ENCODE measurements at places on chromosomes 4 and X.
A peak's percentile ranks its signal among the peaks of the same experiment; 100 is the strongest.

GRCh38 chr4:40559585-40560465, 69.8 kb downstream of the RBM47 start:
- no peak for DNase-seq

DNA sequence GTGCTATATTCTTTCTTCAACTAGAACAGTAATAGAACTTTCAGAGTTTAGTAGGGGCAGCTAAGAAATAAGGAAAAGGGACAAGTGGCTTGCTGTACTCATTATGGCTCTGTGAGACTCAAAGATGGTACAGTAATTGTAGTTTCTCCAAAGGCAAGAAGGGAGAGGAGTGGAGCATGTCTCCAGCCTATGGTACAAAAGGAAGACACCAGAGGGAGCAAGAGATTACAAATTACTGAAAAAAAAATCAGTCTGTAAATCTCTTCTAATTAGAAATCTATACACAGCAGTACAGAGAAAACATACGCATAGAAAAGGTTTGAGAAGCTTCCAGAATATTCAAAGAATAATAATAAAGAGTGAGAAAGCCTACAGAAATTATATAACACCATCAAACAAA, 61.4 kb downstream of the KLHL4 start:
- DNase-seq = no peak

GRCh38 chr4:148025981-148026380, 294.1 kb downstream of the ARHGAP10 start:
- no peak for DNase-seq

DNA sequence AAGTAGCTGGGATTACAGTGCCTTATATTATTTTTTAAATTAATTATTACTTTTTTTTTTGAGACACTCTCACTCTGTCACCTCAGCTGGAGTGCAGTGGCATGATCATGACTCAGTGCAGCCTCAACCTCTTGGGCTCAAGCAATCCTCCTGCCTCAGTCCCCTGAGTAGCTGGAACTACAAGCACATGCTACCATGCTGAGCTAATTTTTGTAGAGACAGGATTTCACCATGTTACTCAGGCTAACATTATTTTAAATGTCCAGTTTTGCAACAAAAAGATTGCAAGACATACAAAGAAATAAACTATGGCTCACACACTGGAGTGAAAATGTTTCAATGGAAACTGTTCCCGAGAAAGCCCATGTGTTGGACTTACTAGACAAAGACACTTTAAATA, 59.2 kb downstream of the MND1 start:
- DNase-seq = no peak

DNA sequence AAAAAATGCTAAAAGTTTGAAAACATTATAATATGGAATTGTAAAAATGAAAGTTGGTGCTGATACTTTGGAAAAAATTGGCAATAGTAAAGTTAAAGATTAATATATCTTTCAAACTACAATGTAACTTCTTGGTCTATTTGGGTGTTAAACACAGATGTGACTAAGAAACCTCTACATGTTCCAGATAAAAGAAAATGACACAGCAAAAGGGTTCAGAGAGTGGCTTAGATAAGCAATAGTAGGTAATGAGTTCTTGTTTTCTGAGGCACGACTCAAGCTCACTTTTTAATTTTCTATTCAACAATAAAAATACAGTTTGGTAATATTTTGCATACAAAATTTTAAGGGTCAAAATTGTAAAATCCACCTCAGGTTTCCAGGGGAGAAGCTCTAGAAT, 292.7 kb downstream of the GALNTL6 start:
- no peak for DNase-seq

DNA sequence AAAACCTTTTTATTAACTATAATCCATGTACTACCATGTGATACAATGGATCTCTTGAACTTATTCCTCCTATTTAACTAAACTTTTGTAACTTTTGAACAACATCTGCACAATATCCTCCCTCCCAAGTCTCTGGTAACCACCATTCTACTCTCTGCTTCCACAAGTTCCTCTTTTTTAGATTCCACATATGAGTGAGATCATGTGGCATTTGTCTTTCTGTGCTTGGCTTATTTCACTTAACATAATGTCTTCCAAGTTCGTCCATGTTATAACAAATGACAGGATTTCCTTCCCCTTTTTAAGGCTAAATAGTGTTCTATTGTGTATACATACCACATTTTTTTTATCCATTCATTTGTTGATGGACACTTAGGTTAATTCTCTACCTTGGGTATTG, 28.1 kb downstream of the DCAF8L1 start:
- no peak for DNase-seq

DNA sequence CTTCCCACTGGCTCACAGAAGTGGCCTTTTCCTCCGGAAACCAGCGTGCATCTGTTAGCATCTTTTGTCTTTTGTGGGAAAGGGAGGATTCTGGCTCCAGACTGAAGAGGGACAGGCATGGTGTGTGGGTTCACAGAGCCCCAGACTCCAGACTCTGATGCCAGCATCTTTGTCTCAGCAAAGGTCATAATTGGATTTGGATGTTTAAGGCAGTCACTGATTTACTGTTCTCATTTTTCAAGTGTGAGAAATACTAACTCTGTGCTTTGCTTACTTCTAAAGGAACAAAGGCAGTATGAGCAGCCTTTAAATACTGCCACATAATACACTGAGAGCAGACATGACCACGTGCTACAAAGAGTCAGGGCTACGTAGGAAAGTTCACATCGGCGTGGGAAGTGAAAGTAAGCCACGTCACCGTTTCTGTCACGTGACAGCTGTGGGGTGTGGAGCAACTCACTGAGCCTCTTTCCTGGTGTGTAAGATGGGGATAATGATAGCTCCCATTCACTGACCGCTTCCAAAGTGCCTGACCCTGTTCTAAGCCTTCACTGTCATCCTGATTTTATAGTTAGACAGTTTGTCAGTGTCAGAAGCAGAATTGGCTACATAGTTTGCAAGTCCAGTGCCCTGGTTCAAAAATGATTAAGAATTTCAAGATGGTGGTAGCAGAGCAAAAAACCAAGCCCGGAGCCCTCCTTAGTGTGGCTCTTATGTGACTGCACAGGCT, 24.8 kb upstream of the TMSB4X start:
- peak; percentile 88 for DNase-seq

GRCh38 chr4:88503344-88503743, 20.2 kb downstream of the PYURF start:
- DNase-seq = no peak

GRCh38 chr4:160423879-160424451, 1321.1 kb downstream of the RAPGEF2 start:
- no peak for DNase-seq

DNA sequence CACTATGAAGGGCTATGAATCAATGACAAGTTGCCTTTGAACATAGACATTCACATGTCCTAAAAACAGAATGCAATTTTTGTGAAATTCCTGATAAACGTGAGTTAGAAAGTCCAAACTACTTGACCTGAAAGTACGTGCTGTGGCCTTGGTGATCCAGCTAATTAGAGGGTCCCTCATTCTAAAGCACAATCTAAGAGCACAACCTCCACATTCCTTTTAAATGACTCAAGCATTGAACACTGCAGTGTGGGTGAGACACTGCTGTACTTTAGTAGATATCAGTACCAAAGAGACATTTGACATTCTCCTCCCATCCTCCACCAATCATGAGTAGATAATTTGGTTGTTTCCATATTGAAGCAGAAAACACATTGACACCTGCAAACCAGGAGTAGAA, 73.5 kb downstream of the FAM47B start:
- DNase-seq = no peak

GRCh38 chrX:113297437-113297836, 456.8 kb upstream of the AMOT start:
- DNase-seq = no peak

GRCh38 chr4:80199004-80199560, 1.8 kb downstream of the PRDM8 start:
- DNase-seq = no peak

- DNase-seq = no peak
Measured at GRCh38 chr4:139988863-139989765, 164.9 kb downstream of the MAML3 start.

GRCh38 chr4:40910706-40911105, 161.0 kb downstream of the NSUN7 start:
- no peak for DNase-seq

DNA sequence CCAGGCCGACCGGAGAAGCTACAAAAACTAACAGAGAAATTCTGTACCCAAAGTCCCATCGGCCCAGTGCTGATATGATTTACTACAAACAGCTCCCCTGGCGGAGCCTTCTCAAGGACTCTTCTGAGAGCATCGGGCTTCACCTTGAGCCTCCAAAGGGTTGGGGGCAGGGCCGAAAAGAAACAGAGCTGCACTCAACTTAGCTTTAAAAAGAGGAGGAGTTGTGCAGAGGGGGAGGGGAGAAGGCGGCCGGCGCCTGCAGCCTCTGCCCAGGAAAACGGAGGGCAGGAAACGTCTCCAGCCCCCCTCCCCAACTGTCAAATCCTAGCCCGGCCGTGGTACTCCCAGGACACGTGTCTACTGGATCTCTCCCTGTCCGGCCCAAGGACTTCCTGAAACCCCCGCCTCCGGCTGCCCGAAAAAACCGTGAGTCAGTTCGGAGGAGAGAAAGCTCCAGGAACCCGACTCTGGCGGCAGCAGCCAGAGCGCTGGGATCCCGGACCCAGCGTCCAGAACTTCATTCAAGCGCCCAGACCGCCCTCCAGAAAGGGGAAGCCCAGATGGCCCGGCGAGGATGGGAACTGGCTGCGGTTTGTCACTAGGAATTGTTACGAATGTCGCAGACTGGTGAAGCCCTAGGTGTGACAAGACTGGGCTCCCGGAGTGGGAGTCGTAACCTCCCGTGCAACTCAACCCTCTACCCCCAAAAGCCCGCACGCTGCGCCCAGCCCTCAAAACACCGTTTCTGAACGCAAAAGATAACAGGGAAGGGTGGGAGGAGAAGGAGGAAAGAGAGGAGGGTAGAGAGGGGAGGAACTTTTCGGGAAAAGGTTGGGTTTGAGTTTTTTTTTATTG, 973 bp downstream of the ADAMTS3 start:
- no peak for DNase-seq

GRCh38 chrX:110836982-110837381, 41.4 kb upstream of the CHRDL1 start:
- no peak for DNase-seq

DNA sequence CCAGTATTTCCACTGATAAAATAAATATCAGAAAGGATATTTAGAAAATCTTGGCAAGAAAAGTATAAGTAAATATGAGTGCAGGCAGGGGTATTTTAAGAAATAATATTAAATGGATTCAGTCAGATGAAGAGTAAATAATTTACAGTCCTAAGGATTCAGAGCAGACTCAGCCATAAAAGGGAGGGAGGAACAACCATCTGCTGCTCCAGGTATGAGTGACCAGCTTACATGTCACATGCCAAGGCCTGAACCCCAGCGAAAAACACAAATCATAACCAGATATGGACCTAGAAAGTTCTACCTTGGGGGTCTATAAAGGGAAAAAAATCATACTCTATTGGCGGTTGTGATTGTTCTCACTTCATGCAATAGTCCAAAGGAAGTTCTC, 166.8 kb downstream of the COL4A6 start:
- DNase-seq = no peak

- no peak for DNase-seq
Measured at GRCh38 chrX:150050387-150050786, 112.1 kb upstream of the EOLA2 start.

DNA sequence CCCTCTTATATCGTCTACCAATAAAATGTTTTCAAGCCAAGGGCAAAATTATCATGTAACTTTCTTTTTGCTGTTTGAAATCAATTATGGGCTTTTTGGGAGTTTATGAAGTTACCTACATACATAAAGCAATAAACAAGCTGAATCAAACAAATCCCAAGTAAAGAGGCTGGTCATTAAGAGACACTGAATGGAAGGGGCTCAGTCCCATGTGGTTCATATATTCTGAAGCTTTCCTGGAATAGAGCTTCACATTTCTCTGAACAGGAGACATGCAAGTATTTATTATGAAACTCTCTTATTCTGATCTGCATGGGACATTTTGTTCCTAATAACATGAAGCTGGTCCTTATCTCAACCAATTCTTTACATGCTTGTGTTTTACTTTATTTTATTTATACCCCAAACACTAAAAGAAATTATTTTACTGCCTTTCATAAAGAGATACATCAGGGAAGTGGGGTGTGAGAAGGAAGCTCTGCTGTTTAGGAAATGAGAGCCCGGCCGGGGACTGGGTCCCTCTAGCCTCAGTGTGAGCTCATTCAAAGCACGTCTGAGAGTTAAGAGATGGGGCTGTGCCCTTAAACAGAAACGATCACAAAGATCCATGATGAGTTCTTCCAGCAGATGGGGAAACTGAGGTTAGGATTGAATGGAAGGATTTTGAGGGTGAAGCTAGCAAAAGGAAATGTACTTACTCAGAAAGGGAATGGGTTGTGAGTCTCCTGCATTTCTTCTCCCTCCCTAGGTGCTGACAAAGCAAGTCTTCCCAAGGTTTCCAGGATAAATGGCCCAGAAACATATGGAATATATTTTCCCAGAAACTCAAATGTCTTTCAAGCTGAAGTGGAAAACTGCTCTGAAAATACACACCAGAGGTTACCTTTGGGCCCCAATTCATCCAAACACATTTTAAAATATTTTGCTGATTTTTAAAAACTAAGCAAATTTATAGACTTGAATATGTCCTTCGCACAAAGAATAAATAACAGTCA, 93.1 kb upstream of the LNX1 start:
- DNase-seq = no peak

GRCh38 chr4:73943555-73943954, 38.3 kb downstream of the PF4 start:
- no peak for DNase-seq

GRCh38 chr4:85928775-85929591, 430.9 kb downstream of the MAPK10 start:
- DNase-seq = no peak

DNA sequence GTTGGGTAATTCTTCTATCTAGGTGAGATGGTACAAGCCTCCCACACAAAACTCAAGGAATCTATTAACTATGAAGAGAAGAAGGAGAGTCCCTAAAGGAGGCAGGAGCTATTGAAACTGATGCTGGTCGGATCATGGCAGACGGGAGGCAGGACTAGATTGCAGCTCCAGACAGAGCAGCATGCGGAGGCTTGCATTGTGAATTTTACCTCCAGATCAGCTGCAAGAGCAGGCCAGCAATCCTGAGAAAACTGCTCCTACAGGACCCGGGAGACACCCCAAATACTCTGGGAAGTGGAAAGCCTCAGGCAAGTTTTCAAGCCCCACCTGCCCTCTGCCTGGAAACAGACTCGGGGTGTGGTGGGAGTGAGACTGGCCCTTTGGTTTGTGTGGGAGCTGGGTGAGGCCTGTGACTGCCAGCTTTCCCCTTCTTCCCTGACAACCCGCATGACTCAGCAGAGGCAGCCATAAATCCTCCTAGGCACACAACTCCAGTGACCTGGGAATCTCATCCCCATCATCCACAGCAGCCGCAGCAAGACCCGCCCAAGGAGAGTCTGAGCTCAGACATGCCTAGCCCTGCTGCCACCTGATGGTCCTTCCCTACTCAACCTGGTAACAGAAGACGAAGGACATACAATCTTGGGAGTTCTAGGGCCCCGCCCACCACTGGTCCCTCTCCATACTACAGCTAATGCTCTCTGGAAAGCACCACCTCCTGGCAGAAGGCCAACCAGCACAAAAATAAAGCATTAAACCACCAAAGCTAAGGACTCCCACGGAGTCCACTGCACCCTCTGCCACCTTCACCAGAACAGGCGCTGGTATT, 30.9 kb downstream of the GATB start:
- DNase-seq = no peak
